ENCODE measurements at places on chromosomes 11 and 22.
A peak's percentile ranks its signal among the peaks of the same experiment; 100 is the strongest.

- peak; percentile 45 for DNase-seq
These were observed 4.9 kb upstream of the CELSR1 start for GRCh38 chr22:46542011-46542985.

DNA sequence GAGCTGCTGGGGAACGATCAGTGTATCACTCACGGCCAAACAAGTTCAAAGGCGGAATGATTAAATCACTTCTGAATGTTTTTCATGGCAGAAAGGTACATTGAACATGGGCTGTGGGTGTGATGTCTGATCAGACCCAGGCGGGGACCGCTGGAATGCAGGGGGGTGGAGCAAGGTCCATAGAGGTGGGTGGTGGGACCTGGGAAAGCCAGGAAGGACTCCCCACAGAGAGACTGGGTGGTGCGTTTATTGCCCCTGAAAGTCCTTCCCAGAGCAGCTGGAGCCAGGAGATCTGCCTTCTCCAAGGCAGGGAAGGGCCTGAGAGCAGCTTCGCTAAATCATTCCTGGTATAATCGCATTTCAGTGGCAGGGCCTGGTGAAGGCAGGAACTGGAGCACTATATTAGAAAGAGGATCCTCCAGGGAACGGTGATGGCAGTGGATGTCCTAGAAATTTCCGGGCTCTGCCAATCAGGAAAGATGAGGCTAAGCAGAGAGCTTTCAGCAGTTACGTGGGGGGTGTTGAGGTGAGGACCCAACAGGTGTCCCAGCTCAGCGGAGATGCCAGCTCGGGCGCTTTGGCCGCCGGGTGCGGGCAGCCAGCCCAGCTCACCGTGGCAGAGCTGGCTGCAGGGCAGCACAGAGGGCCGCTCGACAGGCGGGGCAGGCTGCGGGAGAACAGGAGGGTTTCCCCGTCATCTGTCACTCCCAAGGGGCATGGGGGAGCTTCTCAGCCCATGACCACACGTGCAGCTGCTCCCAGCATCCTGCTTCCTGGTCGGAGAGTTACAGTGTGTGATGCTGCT, 271.7 kb downstream of the CTTN start:
- DNase-seq, result no peak

- no peak for DNase-seq
These were observed 11.1 kb upstream of the OSM start for GRCh38 chr22:30277547-30278344.

- DNase-seq, result no peak
These were observed 585 bp upstream of the NADSYN1 start for GRCh38 chr11:71452199-71453036.

- DNase-seq, result peak; percentile 51
These were observed 31.2 kb downstream of the PDE2A start for GRCh38 chr11:72642884-72643522.

- no peak for DNase-seq
These were observed 202.8 kb upstream of the SEZ6L start for GRCh38 chr22:25966448-25966913.

DNA sequence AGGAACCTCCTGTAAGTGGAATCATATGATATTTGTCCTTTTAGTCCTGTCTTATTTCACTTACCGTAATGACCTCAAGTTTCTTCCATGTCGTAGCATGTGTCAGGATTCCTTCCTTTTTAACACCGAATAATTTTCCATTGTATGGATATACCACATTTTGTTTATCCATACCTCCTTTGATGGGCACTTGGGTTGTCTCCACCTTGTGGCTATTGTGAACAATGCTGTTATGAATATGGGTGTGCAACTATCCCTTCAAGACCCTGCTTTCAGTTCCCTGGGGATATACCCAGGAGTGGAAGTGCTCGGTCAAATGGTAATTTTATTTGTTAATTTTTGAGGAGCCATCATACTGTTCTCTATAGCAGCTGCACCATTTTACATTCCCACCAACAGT, 244.9 kb upstream of the BLID start:
- no peak for DNase-seq

DNA sequence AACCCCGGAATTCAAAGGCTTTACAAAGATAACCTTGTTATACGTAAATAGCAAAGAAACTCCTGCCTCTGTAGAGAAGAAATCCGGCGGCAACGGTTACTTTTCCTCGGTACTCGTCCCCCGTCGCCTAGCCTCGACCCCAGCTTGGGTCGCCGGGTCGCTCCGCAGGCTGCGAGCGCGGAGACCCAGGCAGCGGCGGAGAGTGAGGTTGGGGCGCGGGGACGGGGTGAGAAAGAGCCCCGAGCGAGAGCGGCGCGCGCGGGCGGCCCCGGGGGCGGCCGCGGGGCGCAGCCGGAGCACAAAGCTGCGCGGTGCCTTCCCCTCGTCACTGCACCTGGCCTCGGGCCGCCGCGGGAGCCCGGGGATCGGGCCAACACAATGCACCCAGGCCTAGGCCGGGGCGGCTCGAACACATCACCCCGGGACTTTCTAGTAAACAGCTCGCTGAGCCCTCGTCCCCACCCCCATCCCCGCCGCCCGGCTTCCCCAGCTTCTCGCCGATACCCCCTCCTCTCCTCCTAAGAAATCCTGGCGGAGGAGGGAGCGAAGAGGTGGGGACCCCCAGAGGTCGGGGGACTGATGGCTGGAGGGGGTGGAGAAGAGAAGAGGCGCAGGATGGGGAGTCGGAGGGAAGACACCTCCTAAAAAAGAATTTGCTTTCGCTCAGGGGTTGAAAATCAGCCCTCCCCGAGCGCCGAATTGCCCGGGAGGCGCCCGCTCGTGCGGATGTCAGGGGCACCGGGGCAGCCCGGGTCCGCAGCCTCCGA, 845 bp downstream of the MPPED2 start:
- no peak for DNase-seq

DNA sequence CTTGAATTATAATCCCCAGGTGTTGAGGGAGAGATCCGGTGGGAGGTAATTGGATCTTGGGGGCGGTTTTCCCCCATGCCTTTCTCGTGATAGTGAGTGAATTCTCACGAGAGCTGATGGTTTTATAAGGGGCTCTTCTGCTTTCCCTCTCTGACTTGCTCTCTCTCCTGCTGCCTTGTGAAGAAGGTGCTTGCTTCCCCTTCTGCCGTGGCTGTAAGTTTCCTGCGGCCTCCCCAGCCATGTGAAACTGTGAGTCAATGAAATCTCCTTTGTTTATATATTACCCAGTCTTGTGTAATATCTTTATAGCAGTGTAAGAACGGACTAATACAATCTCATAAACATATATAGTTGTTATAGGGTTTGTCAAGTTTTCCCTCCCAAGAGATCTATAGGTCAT, 32.8 kb downstream of the KCNE3 start:
- DNase-seq, result no peak

DNA sequence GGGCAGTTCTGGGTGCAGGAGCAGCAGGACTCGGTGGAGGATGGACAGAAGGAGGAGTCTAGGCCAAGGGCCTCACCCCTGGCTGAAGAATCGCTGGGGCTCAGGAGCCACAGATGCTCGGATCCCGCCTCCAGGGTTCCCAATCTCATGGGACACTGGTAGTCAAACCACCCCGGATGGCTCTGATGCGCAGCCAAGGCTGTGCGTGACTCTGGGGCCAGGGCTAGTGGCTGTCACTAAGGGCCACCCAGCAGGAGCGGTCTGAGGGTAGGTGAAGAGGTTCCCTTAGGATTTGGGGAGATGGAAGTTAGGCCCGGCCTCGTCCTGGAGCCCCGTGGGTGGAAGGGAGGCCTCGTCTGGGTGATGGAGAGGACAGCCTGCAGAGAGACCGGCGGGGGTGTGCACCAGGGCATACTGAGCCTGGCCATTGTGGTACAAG, 300.6 kb downstream of the TBC1D22A start:
- no peak for DNase-seq

- DNase-seq, result no peak
These were observed 3.9 kb upstream of the OR4C6 start for GRCh38 chr11:55658031-55658573.

DNA sequence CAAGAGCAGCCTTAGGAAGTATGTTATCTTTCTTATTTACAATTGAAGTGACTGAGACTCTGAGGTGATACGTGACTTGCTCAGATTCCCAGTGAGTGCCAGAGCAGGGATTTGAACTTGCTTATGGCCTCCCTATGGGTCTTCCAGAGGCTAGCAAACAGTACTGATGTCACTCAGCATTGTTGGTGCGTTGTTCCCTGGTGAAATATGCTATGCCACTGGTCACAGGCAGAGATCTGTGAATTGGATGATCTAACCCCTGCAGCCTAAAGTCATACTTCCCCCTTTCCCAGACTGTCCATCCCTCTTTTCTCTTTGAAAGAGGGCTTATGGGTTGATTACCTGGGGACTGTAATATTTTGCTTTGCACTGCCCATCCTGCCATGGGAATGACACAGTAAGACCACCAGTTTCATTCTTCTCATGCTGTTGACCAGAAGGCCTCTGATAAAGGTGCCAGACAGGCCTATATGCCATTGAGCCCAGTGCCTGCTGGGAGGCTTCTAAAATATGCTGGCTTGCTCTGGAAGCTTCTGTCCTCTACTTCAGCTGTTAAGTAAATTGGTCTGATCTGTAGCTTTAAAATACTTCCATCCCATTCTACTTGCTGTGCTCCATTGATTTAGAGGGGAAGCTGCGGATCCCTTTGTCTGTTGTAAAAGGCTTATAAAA, 152.2 kb upstream of the E2F8 start:
- DNase-seq, result no peak

Data from stimulated activated CD8-positive, alpha-beta memory T cell treated with anti-CD3 and anti-CD28 coated beads, Interleukin-12 subunit alpha, Interleukin-12 subunit beta, amount 100 ng/mL, for 4 hours (primary cell).